ENCODE measurements at places on chromosomes 3 and 15.

GRCh38 chr3:150411106-150411460, 3.0 kb downstream of the TSC22D2 start:
- DNase-seq: no peak

DNA sequence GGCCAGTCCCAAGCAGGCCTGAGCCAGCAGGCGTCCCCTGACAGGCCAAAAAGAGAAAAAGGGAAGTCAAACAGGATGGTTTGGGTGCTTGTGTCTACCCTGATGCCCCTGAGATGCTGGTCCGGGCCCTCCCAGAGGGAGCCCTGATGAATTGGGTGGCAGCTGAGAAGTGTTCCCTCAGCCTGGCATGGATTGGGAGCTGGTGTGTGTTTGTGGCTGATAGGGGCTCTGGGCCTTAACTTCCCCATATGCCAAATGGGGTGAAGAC, 1.4 kb downstream of the FBLN2 start:
- DNase-seq: no peak

GRCh38 chr15:88644741-88645140, 5.9 kb downstream of the ISG20 start:
- no peak for DNase-seq

DNA sequence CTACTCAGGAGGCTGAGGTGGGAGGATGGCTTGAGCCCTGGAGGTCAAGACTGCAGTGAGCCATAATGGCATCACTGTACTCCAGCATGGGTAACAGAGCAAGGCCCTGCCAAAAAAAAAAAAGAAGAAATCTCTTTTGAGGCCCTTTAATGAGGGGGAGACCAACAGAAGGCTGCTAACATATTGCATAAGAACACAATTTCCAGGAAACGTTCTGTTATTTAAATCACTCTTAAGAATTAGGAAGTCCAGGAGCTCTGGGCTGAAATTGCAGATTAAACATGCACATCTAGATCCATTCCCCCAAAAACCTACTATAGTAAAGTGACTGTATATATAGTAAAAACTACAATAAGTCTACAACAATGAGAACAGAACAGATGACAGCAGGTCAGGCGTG, 16.1 kb upstream of the BLM start:
- no peak for DNase-seq

DNA sequence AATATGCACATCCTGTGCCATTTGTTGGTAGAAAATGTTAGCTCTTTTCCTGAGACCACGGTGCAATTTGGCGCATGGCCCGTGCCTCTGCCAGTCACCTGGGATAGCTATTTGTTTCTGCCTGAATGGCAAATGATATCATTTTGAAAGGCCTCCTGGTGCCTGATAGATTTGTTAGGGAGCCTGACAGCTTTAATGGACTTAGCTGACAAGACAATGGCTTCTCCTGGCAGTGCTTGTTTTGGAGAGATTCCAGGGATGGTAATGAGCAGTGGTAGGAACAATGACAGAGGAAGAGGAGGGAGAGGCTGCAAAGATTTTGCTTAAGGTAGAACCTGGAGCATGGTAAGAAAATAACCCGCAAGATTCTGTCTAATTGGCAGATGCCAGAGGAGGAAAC, 268.5 kb downstream of the CLSTN2 start:
- DNase-seq: peak; percentile 53

- DNase-seq: no peak
These were observed 84.9 kb downstream of the THBS1 start for GRCh38 chr15:39665629-39666250.

GRCh38 chr3:9266716-9267115, 17.3 kb upstream of the SRGAP3 start:
- DNase-seq: no peak

GRCh38 chr15:58669108-58669507, 80.4 kb downstream of the ADAM10 start:
- DNase-seq: no peak

DNA sequence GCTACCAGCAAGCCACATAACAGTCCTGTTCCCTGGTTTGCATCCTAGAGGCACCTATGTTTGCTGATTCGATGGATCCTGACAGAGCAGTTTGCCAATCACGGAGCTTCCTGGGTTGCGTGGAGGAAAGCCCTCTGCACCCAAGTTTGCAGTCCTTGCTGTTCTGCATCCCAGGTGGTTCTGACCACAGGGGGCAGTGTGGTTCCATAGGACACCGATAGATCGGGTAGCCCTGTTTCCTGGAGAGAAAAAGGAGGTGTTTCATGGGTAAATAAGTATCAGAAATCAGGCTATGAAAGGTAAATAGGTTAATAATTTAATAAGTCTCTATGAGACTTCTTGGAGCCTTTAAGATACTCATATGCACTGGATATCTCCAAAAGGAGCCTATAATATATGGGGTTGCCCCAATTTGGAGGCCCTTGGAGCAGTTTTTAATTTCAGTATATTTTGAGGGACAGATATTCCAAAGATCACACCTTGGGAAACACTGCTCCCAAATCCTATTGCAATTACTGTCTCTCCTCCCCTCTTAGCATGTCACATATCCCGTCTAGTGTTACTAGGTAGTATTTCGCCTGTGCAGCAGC, 194.6 kb upstream of the TPM1 start:
- DNase-seq: no peak

DNA sequence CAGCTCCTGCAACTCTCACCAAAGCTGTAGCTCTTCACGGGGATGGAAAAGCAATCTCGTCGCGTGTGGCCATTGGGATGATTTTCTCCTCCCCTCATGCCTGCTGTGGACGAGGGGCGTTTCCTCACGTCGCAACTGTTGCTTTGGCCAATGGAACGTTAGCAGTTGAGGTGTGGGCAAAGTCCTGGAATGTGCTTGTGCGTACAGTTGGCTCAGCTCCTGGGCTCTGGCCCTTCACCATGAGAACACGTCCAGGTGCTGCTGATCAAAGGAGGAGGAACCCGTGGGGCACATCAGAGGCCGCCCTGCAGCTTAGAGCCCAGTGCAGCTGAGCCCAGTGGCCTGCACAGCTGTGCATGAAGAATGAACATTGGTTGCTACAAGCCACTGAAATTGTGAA, 186.1 kb downstream of the TJP1 start:
- no peak for DNase-seq

DNA sequence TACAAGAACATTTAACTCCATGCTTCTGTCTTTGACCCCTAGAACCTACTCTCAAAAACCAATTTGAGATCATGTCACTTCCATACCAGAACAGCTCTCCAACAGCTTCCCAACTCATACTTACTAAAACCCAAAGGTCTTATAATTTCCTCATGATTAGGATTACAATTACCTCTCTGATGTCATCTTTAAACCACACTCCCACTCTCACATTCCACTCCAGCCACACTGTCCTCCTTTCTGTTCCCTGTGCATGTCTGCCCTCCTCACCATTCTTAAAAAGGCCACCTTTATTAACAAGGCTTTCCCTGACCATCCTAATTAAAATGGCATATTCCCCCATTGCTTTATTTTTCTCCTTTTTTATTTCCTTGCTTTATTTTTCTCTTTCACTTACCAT, 18.9 kb downstream of the PHC3 start:
- DNase-seq: no peak

- DNase-seq: no peak
These were observed 141.2 kb downstream of the HCN4 start for GRCh38 chr15:73227433-73228056.

DNA sequence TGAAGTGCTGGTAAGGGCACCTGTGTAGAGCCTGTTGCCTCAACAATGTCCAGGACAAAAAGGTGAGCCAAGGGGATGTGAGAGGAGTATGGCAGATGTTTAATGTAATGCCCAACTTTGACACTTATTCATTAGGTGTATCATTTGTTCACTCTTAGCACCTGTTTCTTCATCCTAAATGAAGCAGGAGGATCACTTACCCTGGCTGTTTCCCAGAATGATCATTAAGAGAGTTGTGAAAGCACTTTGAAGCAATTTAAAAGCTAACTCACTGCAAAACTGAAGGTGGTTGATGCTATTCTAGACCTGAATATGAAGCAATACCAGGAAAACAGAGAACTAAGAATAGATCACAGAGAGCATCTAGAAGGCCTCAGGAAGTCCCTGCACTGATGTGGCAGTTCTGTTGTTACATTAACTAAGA, 3.4 kb upstream of the HHLA2 start:
- no peak for DNase-seq

- DNase-seq: no peak
These were observed 4.1 kb upstream of the NAALADL2 start for GRCh38 chr3:174854987-174855386.

DNA sequence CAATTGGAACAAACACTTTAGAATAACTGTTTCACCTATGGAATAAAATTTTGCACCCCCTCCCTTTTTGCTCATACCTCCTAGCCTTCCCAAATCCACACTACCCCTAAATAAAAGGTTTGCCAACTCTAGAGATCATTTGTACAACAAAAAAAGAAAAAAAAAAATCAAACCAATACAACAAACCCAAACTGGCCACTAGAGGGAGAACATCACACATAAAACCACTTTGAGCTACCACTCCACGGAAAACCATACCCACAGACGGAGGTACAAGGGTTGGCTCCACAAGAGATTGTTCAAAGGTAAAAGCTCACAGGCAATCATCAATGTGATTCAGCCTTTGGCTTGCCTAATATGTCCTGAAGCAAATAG, 47.6 kb downstream of the SETMAR start:
- DNase-seq: no peak

DNA sequence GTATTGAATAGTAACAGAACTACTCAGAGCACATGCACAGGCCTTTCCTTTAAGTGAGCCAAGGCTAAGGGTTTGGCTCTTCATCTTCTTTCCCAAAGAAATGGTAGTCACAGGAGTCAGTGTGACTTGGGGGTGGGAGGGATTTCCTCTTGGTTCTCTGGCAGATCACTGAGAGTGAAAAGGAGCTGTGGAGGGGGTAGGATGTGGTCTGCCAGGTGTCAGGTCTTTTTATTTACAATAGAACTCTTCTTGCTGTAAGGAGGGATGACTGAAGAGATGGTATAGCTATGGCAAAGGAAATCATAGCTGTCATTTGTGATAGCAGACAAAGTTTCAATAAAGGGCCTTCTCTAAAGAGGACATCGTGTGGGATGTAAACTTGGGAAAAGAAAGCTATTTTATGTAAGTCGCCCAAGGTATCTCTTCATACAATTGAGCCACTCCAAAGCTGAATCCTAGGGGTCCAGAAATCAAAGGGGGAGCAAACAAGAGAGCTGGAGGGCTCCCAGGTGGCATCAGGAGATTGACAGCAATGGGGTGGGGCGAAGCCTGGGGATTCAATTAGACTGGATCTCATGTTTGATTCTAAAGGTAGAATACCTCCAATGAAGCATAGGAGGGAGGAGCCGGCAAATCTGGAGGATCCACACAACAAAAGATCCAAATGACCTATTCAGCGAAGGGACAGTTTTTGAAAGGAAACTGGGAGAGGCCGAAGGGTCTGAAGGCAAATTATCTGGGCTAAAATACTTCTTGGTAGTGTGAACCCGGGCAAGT, 20.0 kb upstream of the CHD2 start:
- no peak for DNase-seq

DNA sequence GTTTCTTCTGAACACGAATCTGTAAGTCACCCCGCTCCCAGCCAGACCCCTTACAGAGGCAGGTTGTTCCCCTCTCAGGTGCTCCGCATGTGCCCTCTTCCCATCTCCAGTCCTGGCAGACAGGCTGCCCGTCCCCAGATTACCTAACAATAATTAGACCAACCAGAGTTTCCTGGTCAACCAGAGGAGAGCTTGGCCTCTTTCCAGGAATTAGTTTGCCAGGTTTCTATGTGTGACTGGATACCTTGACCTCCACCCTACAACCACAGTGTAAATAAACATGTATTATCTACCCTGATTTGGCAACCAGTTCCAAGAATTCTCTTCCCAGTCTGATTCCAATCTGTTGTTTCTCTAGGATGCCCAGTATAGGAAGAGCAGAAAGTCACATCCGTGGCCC, 178.0 kb upstream of the UMPS start:
- DNase-seq: no peak

- no peak for DNase-seq
These were observed 38.9 kb downstream of the SLC25A26 start for GRCh38 chr3:66259566-66260255.

- no peak for DNase-seq
These were observed 493.4 kb upstream of the TGFBR2 start for GRCh38 chr3:30112902-30113484.

GRCh38 chr3:37640636-37641375, 220.9 kb upstream of the CTDSPL start:
- DNase-seq: no peak

DNA sequence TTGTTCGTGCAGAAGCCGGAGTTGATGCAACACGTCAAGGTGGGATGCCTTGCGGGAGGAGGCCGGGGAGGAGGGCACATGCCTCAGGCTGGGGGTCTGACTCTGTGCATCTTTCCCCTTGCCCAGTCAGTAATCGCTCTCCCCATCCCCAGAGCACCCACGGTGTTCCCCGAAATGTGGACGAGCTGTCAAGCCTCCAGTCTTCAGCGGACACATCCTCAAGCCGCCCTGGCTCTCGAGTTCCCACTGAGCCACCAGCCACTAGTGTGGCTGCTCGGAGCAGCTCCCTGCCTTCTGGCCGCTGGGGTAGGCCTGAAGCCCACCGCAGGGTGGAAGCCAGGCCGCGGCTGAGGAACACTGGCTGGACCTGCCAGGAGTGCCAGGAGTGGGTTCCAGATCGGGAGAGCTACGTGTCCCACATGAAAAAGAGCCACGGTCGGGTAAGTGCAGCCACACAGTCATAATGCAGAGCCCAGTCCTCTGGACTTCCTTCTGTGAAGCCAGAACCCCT, 18.7 kb upstream of the ALPK3 start:
- DNase-seq: no peak

GRCh38 chr3:120203016-120203415, 82.0 kb downstream of the GPR156 start:
- no peak for DNase-seq

GRCh38 chr3:165459924-165460835, 264.0 kb upstream of the SLITRK3 start:
- DNase-seq: no peak

GRCh38 chr3:115062412-115062956, 84.6 kb downstream of the ZBTB20 start:
- no peak for DNase-seq

DNA sequence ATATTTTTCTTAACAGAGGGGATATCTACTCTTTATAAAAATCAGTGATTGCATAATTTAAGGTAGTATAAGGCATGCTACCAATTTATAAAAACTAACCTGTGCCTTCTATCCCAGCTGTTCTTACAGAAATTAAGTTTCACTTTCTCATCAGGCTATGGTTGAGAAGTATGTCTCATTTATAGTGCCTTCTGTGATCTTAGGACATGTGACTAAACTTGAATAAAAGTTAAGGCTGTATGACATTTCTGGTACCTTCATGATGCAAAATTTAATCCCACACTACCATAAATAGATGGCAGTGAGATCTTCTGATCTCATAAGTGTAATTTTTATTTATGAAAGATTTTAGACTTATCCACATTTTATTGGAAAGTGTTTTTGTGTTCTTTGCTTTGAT, 12.6 kb downstream of the TIPARP start:
- DNase-seq: no peak

- DNase-seq: no peak
These were observed 50.9 kb downstream of the TLE3 start for GRCh38 chr15:70046679-70047369.

DNA sequence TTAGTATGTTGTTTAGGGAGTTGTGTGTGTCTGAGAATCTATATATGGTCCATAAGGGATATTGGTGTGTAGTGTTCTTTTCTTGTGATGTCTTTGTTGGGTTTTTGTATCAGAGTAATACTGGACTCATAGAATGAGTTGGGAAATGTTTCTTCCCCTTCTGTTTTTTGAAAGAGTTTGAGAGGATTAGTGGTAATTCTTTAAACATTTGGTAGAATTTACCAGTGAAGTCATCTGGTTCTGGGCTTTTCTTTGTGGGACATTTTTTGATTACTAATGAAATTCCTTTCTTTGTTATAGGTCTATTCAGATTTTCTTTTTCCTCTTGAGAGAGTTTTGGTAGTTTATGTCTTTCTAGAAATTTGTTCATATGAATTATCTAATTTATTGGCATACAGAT, 16.9 kb downstream of the ACKR2 start:
- no peak for DNase-seq

Data from NCI-H2107 (cell line).